ENCODE measurements at places on chromosomes 16 and 17.
A peak's percentile ranks its signal among the peaks of the same experiment; 100 is the strongest.

- DNase-seq = no peak
Observed at GRCh38 chr16:74297145-74297665, 591 bp downstream of the PSMD7 start.

DNA sequence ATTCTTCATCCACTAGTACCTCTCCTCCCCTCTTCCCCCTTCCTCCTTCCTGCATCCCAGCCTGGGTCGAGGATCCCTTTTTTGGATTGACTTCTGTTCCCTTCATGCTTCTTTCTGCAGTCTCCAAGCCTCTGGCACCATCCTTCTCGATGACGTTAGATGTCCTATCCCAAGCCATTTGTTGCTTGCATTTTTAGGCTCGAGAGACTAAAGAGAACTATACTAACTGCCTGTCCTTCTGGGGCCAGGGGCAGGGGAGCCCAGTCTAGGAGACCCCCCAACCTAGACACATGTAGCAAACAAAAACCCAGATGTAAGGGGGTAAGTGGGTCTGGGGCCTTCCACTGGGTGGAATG, 23.9 kb downstream of the UNK start:
- DNase-seq = no peak

- DNase-seq = no peak
Observed at GRCh38 chr16:84461029-84461412, 43.4 kb downstream of the MEAK7 start.

GRCh38 chr17:2777242-2777867, 18.9 kb upstream of the RAP1GAP2 start:
- peak; percentile 48 for DNase-seq

DNA sequence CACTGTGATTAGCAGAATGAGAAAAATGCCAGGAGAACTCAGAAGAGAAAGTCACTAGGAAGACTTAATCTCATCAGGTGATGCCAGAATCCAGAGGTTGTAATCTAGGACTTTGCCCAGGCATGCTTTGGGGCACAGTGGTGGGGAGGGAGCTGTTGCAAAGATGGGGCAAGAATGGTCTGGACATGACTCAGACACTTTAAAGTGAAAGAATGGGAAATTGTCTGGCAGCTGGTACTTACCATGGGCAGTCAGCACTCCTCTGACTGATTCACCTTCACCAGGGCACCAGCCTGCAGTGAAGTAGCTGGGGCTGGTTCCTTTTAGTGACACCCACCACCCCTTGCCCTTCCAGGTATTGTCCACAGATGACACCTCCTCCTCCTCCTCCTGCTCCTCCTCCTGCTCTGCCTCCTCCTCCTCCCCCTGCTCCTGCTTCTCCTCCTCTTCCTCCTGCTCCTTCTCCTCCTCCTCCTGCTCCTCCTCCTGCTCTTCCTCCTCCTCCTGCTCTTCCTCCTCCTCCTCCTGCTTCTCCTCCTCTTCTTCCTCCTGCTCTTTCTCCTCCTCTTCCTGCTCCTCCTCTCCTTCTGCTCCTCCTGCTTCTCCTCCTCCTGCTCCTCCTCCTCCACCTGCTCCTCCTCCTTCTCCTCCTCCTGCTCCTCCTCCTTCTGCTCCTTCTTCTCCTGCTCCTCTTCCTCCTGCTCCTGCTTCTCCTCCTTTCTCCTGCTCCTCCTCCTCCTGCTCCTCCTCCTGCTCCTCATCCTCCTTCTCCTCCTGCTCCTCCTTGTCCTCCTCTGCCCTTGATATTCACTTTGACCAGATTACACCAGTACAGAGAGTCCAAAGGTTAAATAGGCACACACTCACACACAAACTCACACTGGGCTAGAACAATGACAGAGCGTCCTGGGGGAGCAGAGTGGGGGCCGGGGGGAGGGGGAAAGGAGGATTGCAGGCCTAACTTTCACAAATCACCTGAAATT, at the start of gene CHD9NB:
TSS of gene CHD9NB (minus strand) at position 379 of the 983 bp plus-strand sequence. CDS start 8,739 bp downstream, outside the sequence.
- no peak for DNase-seq

GRCh38 chr17:60792250-60792898, 114.7 kb downstream of the BCAS3 start:
- no peak for DNase-seq

Data from D721Med (cell line).